GM12864 (cell line): ENCODE measurements at places on chromosomes 6 and 20.

- no peak for DNase-seq
Observed at GRCh38 chr6:68994521-68994920, 359.4 kb downstream of the ADGRB3 start.

DNA sequence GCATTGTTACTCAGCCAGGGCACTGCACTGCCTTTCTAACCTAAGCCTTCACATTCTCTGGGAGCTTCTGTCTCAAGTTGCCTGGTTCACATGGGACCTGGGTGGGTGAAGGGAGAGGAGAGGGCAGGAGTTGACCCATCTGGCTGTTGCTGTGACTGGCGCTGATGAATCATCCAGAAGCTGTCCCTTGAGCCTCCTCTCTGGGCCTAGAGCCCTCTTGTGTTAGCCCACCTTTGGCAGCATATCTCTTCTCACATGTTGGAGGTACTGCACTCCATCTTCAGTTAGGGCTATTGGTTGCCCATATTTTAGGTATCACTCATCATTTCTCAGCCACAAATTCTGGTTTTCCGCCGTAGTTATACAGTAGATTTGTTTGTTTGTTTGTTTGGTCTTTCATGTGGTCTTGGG is 19.8 kb downstream of the XRN2 start:
- no peak for DNase-seq

GRCh38 chr6:31621320-31621939 is 915 bp downstream of the PRRC2A start:
- DNase-seq = no peak

GRCh38 chr6:69343851-69344250 is 453.0 kb downstream of the LMBRD1 start:
- DNase-seq = no peak

- DNase-seq = peak; percentile 15
Observed at GRCh38 chr6:158909938-158910337, 90.1 kb downstream of the RSPH3 start.

DNA sequence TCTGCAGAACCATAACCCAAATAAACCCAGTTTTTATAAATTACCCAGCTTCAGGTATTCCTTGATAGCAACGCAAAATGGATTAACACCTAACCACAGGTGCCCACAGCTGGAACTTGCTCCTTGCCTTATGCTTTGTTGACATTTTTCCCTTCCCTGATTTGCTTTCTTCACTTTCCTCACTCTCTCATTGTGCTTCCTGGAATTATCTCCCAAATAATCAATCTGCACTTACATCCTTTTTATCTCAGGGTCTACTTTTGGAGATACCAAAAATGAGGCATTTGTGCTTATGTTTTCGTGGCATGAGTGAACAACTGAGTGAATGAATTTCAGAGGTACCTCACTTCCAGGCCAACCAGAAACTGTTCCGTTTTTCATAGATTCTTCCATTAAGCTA is 374.3 kb downstream of the DOK5 start:
- DNase-seq = no peak

GRCh38 chr6:24974182-24975171 is 38.7 kb upstream of the RIPOR2 start:
- no peak for DNase-seq

DNA sequence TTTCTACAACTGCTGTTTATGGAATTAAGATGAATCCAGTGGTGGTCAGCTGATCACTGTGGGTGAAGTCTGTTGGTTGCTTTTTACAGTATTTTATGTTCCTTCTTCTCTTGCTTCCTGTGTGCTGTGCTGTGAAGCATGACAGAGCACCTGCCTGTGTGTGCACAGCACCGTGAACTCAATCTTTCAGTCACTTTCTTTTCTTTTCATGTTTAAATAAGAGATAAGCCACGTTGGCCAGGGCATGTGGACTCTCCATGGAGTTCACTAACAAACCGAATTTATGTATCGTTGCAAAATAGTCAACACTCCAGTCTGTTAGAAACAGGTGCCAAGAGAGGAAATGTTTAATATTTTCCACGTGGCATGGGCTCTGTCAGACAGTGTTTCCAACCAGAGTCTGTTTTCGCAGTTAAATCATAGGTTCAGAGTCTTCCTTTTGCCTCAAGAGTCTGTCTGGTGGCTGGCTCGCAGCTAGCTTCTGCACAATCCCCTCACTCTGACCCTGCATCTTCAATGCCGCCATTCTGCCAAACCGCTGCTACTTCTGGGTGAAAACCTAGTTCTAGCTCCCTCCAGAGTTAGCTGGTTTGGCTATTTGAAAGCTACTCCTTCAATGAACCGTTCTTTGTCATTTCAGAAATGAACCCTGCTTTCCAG is 73.2 kb downstream of the QRSL1 start:
- peak; percentile 80 for DNase-seq

DNA sequence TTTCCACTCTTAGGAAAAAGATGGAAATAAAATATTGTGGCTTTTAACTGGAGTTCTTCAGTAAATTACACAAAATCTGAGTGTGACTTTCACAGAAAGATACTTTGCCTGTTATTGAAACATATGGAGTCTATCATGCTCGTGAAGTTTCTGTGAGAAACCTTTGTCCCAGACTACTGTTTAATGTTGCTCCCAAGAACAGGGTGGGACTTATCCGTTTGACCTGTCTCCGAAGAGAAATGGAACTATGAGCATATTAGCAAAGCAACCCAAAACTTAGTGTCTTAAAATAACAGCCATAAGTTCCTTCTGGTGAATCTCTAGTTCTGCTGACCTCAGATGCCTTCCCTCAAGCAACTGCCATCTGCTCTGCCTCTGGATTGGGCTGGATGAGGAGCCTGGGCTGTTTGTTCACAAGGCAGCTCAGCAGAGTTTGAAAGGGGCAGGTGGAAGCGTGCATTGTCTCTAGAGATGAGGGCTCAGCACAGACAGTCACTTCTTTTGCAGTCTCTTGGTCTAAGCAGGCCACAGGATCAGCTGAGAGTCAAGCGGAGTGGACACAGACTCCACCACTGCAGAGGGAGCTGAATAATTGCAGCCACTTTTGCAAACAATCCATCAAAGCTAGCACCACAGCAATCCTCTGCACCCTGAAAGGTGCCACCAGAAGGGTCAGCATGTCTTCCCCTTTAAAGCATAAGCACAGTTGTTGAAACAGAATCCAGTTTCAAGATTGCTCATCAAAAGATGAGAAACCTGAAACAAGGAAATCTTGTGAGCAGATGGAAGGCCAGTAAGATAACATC is 52.8 kb downstream of the MYB start:
- DNase-seq = no peak

DNA sequence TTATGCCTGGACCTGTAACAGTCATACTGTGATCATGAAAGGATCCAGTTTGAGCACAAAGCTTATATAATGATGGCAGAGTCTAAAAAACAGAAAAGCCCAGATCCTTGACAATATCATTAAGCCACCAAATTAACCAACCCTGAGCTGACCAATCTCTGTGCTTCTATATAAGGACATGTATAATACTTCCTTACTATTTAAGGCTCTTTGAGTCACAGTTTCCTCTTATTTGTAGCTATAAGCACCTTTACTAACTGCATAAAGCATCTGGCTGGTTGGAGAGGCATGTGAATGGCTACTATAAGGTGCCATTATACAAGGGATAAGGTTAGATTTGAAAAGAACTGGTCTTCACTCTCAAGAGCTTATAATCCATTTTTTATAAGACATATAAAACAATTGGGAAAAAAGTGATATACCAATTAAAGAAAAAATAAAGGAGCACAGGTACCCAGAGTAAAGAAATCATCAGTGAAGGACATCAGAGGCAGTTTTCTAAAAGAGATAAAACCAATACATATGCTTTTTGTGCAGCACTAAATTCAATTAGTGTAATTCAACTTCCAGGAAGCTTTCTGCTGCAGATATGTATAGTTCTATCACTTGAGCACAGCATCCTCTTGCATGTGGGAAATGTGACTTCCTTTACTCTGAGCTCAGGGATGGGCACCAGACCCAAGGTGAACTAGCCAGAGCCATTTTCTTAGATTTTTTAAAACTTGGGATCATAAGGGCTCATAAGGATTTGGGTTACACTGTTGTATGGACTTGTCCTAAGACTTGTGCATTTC is 121.0 kb downstream of the BTBD9 start:
- DNase-seq = no peak
